ENCODE measurements at places on chromosomes 1 and 21.

- DNase-seq: no peak
Observed at GRCh38 chr1:172512591-172512990, 20.4 kb upstream of the SUCO start.

DNA sequence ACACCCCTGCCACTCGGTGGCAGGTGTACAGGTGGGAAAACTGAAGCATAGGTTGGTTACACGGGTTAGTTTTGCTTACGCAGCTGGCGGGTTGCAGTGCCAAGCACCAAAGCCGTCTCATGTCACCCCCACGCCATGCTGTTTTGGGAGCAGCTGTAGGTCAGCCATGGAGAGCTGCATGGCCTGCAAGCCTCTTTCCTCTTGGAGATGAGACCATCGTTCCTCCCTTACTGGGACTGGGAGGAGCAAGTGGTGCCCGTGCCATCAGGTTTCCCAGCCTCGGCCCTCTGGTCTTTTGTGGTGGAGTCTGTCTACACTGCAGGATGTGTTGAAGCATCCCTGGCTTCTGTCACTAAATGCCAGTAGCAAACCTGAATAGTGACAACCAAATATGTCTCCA lies 46.9 kb downstream of the AJAP1 start:
- DNase-seq: no peak

DNA sequence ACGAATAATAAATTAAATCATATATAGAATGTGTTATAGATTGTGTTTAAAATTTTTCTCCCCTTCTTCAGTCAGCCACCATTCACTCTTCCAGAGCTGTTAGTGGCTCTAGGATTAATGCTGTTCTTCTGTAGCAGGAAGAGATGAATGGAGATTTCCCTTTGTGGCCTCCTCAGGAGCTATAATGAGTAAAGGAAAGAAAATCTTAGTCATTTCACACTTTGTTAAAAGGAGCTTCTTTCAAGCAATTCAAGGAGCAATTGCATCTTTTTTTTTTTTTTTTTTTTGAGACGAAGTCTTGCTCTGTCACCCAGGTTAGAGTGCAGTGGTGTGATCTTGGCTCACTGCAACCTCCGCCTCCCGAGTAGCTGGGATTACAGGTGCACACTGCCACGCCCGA lies 23.7 kb upstream of the TMCO2 start:
- DNase-seq: no peak

DNA sequence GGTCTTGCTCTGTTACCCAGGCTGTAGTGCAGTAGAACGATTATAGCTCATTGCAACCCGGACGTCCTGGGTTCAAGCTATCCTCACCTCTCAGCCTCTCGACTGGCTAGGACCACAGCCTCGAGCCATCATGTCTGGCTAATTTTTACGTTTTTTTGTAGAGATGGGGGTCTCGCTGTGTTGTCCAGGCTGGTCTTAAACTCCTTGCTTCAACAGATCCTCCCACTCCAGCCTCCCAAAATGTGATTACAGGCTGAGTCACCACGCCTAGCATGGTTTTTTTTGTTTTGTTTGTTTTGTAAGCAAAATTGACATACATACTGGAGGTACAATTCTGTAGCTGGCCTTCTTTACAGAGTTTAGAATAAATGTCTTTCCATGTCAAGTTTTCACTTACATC lies 994 bp upstream of the LAMTOR5 start:
- DNase-seq: no peak

- DNase-seq: peak; percentile 65
Observed at GRCh38 chr21:46317710-46318463, 5.8 kb downstream of the C21orf58 start.

GRCh38 chr1:72034827-72035226 lies 247.5 kb downstream of the NEGR1 start:
- no peak for DNase-seq

GRCh38 chr1:171266930-171267329 lies 18.6 kb downstream of the FMO1 start:
- DNase-seq: no peak

DNA sequence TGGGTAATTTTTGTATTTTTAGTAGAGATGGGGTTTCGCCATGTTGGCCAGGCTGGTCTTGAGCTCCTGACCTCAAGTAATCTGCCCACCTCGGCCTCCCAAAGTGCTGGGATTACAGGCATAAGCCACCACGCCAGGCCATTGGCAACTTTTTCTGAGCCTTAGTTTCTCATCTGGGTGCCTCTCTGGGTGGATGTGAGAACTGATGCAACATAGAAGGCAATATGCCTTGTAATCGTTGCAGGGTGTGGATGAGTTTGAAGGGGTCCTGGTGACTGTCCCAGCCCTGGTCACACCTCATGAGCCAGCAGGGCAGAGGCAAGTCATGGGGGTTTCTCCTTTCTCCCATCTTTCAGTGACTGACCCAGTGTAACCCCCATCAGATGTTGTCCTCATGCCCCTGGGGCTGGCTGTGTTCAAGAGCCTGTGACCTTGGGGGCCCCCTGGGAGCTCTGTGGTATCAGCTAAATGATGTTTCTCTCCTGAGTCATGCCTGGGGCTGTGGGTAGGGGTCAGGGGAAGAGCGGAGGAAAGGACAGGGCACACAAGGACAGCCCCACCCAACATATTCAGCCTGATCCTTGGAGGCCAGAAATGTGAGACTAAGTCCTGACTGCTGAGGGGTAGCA lies 3.6 kb downstream of the COL9A2 start:
- no peak for DNase-seq

DNA sequence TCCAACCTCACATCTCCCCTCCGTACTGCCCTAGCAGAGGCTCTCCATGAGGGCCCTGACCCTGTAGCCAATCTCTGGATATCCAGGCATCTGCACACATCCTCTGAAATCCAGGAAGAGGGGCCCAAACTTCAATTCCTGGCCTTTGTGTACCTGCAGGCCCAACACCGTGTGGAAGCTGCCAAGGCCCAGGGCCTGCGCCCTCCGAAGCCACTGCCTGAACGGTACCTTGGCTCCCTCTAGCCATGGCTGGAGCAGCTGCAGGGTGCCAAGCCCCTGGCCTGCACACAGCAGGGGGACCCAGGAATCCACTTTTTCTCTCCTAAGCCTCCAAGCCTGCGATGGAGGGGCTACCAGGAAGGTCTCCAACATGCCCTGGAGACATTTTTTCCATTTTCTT lies 84.2 kb downstream of the PTGER3 start:
- DNase-seq: no peak

- peak; percentile 44 for DNase-seq
Observed at GRCh38 chr1:228515200-228515834, 28.1 kb downstream of the RNF187 start.

DNA sequence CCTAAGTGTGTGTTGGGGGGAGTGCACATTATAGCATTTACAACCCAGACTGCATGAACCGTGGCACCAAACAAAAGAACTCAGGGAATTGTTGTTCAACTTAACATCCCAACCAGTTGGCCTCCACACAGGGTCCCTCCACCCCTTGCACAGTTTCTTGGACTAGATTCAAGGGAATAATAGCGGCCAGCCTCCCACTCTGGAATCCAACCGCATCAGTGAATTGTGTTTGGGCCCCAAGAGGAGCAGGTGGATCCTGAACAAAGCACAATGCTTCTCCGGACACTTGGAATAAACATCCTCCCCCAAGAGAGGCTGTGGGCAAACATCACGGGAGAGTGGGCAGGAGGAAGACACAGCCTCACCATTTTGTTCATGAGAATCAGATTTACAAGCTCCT lies 18.2 kb downstream of the CD34 start:
- no peak for DNase-seq

- no peak for DNase-seq
Observed at GRCh38 chr1:66175581-66175980, 358.4 kb upstream of the SGIP1 start.

DNA sequence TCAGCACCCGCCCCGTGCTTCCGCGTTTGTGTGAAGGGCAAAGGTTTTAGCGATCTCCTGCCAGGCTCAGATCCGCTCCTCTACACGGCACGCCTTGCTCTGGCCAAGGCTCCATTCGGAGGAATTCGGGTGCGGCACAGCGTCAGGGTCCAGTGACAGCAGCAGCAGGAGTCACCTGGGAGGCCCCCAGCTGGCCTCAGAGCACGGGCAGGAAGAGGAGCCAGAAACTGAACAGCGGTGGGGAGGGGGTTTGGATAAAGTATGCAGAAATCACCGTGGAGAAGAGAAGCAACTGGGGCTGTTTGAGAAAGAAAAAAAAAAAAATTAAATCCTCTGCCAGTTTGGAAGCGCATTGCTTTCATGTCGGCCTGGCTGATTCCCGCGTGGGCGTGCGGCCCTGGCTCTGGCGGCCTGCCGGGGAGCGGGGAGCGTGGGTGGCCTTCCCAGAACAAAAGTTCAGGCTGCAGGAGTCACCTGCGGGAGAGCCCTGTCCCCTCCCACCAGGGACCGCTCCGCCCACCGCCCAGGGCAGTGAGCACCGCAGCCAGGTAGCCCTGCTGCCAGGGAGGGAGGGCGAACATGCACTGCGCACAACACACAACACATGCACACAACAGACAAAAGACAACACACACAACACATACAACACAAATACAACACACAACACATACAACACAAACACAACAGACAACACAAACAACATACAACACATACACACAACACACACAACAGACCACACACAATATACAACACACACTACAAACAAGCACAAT lies 107.6 kb downstream of the ETS2 start:
- DNase-seq: peak; percentile 77

DNA sequence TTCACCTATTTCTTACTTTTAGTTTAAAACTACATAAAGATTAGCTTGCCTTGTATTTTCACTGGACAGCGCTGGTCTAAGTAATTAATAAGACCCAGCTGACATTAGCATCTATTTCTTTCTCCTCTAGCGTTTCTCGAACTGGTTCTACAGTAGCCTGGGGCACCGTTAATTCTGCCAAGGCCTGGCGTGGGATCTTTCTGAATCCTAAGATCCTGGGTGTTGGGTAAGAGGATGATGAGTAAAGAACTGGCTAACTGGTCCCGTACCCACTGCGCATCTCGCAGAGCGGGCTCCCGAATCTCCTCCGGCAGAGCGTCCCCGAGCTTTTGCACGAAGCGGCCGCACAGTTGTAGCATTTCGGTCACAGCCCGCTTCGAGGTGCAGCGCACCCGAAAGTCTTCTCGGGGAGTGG lies 309 bp downstream of the NSL1 start:
- DNase-seq: no peak

DNA sequence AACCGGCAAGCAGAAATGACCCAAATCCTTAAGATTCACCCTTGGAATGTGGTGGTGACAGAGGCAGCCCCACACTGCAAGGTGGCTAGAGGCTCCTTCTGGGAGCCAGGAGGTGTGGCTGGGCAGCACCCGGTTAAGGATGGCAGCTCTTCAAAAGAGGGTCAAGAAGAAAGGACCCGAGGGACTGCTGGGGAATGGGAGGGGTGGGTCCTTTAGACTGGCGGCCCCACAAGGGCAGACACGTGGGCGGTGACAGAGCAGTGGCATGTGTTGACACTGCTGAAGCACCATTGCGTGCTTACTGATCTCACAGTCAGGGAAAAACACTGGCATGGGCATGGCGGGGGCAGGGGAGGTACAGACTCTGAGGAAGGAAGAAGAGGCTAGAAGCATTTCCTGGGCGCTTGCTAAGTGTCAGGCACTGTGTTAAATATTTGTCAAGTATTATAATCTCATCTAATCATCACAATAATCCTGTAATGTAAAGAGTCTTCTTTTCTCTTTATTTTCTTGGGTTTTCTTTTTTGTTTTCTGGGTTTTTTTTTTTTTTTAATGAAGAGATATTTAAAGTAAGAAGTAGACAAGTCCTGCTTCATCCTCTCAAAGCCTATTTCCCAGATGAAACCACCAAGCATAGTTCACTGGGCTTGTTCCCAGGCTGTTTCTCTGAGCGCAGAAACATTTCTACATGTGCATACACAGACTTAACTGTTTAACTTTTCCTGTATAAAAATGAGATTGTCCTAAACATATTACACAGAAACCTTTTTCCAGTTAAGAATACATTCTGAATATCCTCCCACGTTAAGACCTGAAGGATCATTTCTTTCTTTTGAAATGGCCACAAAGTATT lies 165.8 kb upstream of the EDN2 start:
- DNase-seq: peak; percentile 28

DNA sequence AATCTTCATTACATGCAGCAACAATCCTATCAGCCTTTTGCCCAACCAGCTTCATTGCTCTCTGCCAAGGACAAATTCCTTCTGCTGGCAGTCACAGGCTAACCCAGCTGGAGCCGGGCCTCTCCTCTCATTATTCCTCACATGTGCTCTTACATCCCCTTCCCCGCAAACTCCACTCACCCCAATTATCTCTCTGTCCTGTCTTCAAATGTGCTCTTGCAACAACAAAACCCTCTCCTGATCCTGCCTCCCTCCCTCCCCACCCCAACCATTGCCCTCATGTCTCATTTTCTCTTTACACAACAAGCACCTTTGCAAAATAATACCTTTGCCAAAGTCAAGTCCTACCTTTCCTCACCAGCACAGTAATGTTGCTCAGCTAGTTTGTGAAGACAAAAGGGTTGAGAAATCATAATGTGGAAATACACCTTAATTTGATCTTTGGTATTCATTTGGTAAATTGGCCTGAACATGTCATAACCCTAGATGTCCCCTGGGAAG lies 36.0 kb upstream of the DHCR24 start:
- no peak for DNase-seq

GRCh38 chr1:193456811-193457280 lies 270.4 kb upstream of the B3GALT2 start:
- no peak for DNase-seq

DNA sequence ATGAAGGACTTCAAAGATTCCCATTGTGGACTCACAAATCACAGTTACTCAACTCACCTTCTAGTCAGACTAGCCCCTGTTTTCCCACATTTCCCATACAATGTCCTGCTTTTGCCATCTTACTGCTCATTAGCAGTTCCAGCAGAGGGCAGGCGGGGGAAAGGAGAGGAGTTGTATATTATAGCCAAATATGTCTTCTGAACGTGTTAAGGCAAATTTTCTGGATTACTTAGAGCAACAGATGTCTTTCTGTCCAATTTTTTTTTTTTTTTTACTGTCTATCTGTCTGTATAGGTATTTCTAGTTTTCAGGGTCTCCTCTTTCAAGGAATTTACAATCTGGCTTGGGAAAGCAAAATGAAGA lies 29.9 kb upstream of the DDAH1 start:
- peak; percentile 68 for DNase-seq

DNA sequence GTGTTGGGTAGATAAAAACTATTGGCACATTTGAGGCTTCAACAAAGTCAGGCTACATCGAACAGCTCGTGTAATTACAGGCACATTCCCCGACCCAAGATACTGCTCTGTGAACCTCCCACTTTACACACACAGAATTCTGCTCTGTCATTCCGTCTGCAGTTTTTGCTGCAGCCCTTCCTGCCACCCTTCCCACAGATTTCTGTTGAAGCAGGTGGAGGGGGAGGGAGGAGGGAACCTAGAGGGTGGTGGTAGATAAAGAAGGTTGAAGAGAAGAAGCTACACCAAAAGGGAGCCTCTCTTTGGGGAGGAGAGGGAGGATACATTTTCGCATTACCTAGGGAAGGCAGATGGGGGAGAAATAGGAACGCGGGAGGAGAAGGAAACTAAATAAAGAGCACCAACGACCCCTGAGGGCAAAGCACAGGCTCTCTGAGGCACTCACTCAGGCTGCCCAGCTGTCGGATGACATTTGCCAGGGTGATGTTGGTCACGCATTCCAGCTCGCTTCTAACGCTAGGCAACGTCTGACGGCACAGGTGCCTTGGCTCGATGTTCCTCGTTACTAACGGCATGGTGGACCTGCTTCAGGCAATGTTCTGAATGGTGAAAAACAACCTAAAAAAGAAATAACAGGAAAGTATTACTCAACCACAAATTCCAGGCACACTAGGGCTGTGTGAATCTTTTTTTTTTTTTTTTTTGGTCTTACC lies 36.0 kb downstream of the GPR3 start:
- no peak for DNase-seq
